SK-N-MC (cell line): ENCODE measurements at places on chromosomes 6 and 20.
A peak's percentile ranks its signal among the peaks of the same experiment; 100 is the strongest.

GRCh38 chr20:46243707-46244628, 64.3 kb downstream of the CDH22 start:
- no peak for DNase-seq

- DNase-seq, result no peak
Observed at GRCh38 chr6:163200694-163201093, 213.8 kb upstream of the QKI start.

DNA sequence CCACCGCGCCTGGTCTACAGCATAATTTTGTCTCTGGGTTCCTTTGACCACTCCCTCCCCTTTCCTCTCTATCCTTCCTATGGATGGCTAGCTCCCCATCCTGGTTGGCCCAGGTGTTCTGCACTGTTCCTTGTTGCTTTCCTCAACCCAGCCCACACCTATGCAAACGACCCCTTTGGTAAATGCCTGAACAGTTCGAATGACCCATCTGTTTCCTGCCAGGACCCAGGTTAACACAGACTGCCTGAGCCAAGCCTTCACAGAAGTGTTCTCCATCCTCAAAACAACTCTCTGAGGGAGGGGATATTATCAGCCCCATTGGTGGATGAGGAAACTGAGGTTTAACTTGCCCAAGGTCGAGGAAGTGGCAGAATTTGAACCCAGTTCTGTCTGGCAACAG, 44.8 kb upstream of the CCDC167 start:
- DNase-seq, result no peak

DNA sequence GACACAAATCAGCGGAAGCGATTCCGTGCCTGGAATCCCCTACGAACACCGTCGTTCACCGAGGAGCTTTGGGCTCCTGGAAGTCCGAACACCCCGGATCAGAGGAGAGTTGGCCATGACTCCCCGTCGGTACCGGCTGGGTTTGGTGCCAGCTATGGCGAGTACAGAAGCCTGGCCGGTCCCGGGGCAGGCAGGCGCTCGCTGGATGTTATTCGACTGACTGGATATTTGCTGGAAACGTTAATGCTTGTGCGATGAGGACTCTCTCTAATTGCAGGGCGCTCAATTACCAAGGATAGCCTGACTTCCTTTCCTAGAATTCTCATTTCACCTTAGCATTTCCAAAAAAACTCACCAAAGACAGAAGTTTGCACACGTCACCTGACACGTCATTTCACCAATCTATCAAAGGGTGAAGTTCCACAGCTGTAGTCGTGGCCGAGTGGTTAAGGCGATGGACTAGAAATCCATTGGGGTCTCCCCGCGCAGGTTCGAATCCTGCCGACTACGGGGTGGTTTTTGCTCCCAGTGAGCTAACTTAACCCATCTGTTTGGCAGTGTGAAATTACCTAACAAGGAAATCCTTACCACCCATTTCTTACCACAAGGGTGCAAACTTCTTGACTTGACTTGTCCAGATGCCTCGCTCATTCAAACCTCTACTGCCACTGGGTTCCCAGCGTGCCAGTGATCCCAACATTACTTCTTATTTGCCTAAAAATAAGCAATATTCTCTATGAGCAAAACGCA, 22.7 kb upstream of the ZNF184 start:
- no peak for DNase-seq

DNA sequence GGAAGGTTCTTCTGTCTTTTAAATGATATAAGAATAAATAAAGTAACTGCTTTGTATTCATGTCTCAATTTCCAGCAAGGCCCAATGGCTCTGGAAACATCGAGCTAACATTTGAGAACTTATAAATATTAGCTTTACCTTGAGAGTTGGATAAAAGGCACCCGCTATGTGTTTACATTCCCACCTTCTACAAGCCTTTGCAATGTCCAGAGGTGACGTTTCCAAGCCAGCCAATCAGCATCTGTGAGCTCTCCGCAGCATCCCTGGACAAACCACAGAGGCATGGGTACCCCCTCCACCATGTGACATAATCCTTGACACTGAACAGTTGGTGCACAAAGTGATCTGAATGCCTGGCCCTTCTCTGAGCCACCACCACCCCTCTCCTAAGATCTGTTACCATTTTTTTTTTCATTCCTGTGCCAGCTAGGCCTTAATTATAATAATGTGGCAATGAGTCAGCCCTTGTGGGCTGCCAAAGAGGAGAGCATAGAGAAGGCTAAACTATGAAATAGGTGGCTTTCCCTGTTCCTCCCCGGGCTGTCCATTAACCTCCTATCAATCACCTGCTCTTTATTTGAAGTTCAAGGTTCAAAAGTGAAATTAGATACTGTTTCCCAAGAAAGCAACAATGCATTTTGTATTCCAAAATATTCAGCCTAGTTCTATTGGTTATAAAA, 4.1 kb downstream of the CBLN4 start:
- DNase-seq, result no peak

DNA sequence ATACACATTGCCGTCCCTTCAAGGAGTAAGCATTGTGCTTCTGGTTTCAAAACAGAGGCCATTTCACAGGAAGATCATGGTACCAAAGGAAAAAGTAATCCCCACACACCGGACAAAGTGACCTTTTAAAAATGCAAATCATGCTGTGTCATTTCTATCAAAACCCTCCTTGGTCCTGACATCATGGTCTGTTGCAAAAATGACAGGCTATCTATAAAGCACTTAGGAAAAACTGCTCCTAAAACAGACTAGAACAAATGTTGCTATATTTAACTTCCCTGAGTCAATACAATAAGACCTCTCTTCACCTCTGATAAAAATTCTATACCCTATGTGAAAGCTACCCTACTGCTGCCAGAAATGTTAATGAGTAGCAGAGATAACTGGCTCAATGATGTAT, 353.6 kb upstream of the RUNX2 start:
- DNase-seq, result no peak

GRCh38 chr20:24917797-24918578, 31.1 kb upstream of the CST7 start:
- peak; percentile 12 for DNase-seq
